Bronchial epithelial cell (primary cell): ENCODE measurements at places on chromosomes 6 and 20. TPM values are rescaled to one million over a fixed set of nuclear protein-coding genes. Genes with fewer than 3 reads are reported as not detected.

The LGSN gene
- total RNA-seq, result under 0.01 TPM in 2 replicates

The FAM209B gene
- total RNA-seq, result 0.26 TPM in 1 of 2 replicates, not detected in the other

DNA sequence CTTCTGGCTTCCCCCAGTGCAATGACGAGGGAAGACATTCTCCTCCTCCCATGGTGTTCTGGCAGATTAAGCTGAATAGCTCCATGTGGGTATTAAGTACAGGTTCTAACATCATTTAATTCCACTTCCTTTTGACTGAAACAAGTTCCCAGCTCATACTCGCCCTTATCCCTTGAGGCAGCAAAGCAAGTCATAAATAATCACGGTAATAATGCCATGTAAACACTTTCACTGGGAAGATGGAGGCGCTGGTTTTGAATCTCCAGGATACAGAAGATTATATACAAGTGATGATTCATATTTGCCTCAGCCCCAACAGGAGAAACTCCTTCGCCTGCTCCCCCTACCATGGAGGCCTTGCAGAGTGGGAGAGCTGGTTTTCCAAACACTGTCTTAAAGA, 141.3 kb downstream of the PXDC1 start:
- DNase-seq, result peak; percentile 94

- no peak for DNase-seq
Observed at GRCh38 chr6:98586163-98586562, 248.2 kb upstream of the POU3F2 start.

DNA sequence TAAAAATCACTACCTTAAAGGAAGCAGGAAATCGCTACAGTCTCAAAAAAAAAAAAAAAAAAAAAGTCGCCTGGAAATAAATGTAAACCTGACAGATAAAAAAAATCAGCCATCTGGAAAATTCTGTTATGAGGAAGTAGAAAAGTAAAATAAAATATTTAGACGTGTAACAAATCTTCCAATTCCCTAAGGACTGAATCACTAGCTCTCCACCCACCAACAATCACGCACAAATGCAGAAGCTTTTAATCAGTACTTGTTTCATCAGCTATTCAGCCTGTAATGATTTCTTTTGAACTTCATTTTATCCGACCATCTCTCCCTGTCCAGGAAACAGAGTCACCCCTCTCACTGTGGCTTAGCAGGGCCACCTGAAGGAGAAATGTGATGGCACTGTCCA, 59.0 kb downstream of the SLC23A2 start:
- DNase-seq, result no peak

The PLTP gene
- total RNA-seq, result 26.9 and 37.4 TPM in 2 replicates

The BEND6 gene
- 0.53 and 1.3 TPM in 2 replicates for total RNA-seq

DNA sequence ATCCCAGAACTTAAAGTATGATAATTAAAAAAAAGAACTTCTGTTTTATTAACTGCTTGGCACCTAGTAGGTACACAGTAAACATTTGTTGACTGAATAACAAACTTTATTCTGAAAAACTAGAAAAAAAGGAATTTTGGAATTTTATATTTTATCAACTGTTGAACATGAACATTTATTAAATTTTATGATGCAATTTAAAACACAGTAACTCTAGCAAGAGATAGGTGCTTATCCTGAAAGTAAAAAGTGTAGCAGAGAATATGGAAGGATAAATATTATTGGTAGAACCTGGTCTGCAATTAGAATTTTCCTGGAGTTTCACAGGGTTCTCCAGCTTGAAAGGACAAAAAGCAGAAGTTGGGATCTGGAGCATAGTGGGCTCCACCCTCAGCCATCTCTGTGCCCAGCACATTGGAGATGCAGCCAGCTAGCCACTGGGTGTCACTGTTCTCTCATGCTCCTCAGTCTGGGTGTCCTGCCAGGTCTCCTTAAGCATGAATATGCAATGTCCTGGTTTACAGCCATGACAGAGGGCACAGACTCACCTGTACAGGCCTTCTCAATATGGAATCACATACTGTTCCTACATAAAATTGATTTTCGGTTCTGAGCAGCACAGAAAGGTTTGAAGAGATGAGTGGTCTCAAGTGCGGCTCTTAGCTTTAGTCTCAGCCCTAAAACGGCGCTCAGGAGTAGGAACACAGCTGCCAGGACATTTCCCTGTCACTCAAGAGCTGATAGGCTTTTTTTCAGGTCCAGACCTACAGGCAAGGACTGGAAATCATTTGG, 31.7 kb upstream of the IL20RA start:
- DNase-seq, result peak; percentile 68

GRCh38 chr6:24231438-24231977, 105.5 kb downstream of the NRSN1 start:
- DNase-seq, result no peak

The TNNC2 gene
- total RNA-seq, result 0.38 TPM in 1 of 2 replicates, not detected in the other

The UCKL1 gene
- 16.8 and 19.0 TPM in 2 replicates for total RNA-seq

DNA sequence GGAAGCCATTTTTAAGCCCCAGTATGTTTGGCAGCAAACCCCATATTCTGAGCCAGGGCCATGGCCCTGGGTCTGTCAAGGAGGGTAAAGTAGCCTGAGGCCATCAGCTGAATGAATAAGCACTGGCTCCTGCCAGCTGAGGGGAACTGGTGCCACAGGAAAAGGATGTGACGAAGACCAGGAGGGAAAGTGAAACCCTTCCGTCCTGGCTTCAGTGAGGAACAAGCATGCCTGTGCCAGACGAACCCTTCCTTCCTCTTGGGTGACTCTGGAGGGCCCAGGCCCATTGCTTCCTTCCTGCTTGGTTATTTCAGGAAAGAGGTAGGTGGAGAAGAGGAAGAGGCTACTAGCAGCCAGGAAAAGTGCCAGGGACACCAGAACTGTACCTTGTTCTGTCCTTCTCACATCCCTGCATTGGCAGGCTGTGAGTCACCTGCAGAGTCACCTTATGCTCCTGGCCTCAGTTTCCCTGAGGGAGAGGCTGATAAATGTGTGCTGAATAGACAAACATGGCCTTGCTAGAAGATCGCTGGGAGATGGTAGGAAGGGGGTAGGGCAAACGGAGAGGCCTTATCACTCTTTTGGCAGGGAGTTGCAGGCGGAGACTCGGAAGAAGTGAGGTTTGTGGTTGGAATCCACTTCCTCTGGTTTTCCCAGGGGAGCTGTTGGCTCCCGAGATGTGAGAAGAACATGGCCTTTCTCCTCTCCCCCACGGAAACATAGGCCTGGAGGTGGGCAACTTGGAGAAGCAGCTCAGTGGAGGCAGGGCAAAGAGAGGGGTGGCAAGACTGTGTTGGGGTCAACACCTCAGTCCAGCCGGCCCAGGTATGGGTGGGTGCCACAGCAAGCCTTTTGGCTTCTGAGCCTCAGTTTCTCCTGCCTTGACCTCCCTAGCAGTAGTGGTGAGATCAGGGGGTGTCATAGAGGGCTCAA, 37.4 kb downstream of the COX4I2 start:
- peak; percentile 82 for DNase-seq

DNA sequence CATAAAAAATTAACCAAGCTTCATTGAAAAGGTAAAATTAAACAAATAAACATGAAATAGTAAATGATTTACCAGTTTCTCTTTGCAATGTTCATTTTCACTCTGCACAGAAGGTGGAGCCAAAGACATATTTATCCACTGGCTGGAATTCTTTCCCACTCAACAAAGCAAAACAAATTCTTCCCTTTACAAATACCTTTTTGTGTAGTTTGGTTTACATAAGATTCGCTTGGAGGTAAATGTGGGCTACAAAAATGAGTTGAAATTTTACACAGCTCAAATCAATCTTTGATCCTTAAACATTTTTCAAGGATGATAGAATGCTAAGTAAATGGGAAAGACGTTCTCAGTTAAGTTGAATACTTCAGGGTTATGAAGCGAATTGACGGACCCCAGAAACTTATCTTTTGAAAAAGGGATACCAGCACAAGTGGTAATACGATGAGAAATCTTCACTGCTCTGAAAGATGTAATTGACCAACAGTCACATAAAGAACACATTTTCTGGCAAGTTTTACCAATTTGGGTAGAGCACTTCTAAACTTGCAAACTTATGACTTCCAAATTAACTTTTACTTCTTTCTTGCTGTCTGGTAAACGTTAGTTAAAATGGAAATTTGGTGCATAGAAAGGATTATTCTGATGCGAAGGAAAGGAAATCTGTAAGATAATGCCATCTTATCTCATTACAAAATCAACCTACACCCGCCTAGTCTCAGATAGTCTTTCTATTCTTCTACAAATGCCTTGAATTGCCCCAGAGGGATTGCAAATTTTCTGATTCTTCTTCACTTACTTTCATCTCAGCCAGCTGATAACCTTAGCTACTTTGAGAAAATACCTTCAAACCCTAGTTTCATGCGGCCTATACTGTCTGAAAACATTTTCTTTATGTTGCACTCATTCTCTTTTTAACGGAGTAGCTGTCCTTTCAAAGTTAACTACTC, 4.7 kb upstream of the GJA1 start:
- DNase-seq, result peak; percentile 63

DNA sequence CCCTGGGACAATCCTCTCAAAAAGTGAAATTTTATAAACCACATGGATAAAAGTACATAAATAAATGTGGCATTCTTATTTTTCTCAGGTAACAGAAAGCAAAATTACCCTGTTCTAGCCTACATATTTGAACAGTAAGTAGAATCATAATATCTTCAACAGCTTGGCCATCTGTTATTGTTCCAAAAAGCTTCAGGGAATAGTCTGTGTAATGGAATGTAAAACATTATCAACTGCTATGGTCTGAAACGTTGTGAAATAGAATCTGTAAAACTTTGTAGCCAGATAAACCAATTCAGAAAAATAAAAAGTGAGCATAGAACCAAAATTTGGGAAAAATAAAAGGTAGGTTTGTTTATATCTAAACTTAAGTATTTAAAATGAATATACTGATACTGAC, 114.7 kb downstream of the THEMIS start:
- DNase-seq, result no peak

DNA sequence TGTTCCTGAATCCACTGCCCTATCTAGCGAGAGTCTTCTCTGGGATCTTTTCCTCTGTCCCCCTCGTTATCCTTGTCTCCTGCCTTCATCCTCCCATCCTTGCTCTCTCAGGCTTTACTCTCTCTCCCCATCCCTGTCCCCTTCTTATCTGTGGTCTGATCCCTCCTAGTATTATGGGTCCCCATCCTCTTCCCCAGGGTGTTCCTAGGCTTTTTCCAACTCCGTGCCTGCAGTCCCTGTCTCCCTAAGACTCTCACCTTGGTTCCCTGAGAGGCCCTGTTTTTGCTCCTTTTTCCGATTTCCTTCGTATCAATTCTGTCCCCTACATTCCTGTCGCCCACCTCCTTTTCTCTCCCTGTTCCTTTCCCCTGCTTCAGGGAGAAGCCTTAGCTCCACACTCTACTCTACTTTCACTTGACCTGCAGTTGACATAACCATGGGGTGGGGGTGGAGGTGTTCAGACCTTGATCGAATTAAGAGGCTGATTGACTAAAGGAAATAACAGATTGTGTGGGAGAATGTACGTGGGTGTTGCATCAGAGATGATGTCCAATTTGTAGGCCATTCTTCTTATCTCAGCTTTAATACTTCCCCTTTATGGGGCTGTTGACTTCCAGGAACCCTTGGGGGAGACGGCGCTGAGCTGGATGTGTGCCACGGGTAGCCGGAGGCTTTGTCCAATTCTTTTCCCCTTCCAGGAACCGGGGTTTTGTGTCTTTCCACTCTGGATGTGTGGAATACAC, 905 bp downstream of the PPARD start:
- DNase-seq, result peak; percentile 30

GRCh38 chr6:122648726-122649125, 38.5 kb downstream of the PKIB start:
- no peak for DNase-seq

GRCh38 chr6:15674690-15675386, 12.0 kb upstream of the DTNBP1 start:
- no peak for DNase-seq

DNA sequence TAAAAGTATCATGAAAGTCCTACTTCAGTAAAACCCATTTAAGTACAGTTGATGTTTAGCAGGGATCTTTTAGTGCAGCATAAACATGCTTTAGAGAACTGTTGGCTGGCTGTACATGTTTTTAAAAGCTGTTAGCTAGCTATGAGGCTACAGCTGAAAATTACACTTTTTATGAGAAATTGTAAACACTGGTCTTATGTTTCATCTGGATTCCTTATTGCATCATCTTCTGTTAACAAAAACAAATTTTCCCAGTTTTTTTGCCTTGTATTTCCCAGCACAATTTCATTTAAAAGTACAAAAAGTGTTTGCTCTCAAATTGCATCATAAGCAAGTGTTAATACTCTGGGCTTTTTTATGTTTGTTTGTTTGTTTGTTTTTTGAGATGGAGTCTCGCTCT, 18.3 kb upstream of the HLA-E start:
- DNase-seq, result no peak
